ENCODE measurements at places on chromosomes 6 and 20. TPM values are rescaled to one million over a fixed set of nuclear protein-coding genes. Genes with fewer than 3 reads are reported as not detected.

GRCh38 chr6:9126878-9127560 is 691.7 kb upstream of the SLC35B3 start:
- no peak for DNase-seq
- no peak overlapping the region for H3K27ac ChIP-seq
- H3K4me3 ChIP-seq = no peak overlapping the region
- H3K36me3 ChIP-seq = no peaks in the 10 kb centered on the region

DNA sequence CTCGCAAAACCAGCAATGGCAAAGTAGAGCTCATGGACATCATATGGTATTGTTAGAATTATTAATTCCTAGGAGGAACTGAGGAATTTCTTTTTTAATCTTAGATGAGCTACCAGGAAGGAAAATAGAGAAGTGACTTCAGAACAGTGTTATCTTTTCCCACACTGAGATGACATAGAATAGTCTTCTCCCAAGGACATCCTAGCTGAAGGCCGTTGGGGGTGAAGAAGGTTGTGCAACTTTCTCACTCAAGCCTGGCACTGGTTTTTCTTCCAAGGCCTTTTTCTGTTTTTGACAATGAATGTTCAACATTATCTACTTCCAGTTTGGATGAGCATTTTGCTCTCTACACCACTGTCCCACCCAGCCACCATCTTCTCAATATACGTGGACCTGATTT is 35.8 kb upstream of the MAS1 start:
- H3K27ac ChIP-seq = no peak overlapping the region
- no peaks in the 10 kb centered on the region for H3K27me3 ChIP-seq
- DNase-seq = no peak
- H3K36me3 ChIP-seq = no peaks in the 10 kb centered on the region

RIPOR3 gene
- total RNA-seq = 2.4 TPM

DNA sequence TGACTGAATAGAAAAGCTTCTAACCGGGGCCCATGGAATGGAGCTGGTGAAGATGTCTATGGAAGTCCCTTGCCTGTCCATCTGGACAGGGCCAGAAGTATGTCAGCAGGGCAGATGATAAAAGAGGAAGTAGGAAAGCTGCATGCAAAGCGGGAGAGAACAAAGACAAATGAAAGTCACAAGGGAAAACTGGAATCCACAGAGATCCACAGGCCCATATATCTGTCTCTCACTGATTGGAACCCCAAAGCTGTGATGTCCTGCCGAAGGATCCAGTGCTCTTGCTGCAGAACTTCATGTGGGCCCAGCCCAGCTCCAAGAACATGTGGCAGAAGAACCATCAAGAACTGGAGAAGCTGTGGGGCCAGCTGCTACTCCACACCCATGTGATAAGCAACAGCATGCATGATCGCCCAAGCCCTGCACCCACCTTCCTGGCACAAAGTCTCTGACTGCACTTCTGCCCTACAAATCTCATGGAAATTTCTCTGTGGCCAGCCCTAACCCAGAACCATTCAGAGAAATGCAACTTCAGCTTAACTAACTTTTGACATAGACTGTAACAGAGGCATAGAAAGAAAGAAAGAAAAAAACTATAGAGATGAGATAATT is 716.0 kb downstream of the KIF16B start:
- no peak for DNase-seq
- no peaks in the 10 kb centered on the region for H3K36me3 ChIP-seq
- H3K27me3 ChIP-seq = no peaks in the 10 kb centered on the region
- H3K4me1 ChIP-seq = no peaks in the 10 kb centered on the region
- H3K4me3 ChIP-seq = no peak overlapping the region
- no peak overlapping the region for H3K27ac ChIP-seq

DNA sequence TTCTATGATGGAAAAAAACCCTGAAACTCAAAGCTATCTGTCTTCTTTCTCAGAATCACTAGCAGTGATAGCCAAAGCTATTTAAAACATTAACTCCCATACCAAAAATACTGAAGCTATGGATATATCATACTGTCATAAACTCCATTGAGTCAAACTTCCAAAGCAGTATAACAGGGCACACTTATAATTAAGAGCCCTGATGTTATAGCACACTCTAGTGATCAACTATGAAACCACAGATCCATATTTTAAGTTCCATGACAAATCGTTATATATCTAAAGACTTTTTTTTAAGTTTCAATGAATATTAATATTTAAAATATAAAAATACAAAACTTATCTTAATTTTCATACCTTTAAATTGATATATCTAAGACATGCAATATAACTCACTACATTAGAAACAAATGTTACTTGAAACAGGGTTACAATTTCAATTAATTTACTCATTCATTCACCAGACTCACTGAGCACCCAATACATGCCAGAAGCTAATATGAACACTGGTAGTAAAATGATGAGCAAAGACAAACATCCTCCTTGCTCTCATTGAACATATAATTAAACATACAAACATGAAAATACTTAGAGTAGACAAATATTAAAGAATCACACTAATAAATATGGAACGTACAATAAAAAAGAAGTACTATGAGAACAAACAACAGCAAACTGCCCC is 69.3 kb downstream of the IBTK start:
- no peak overlapping the region for H3K4me3 ChIP-seq
- peaks cover 91% of the 10 kb centered on the region for H3K36me3 ChIP-seq
- H3K27ac ChIP-seq = no peak overlapping the region
- DNase-seq = no peak
- no peaks in the 10 kb centered on the region for H3K4me1 ChIP-seq
- H3K27me3 ChIP-seq = no peaks in the 10 kb centered on the region

DNA sequence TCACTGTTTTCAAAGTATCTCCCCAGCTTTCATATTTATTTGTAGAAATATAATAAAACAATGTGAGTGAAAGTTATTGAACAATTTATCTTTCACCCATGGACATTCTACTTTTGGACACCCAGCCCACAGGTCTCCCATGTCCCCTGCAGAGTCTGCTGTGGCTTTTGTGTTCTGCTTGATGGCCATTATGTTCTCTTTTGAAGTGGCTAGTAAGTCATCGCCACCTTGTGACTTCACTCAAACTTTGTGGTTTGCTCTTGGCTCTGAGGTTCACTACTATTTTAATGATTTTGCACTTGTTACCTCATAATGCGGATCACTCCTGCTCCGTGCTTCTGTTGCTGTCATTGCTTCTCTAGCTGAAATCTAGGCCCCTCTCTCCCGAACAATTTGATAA is 10.2 kb upstream of the DEFB113 start:
- no peaks in the 10 kb centered on the region for H3K4me1 ChIP-seq
- H3K4me3 ChIP-seq = no peak overlapping the region
- H3K27ac ChIP-seq = no peak overlapping the region
- H3K36me3 ChIP-seq = no peaks in the 10 kb centered on the region

- no peaks in the 10 kb centered on the region for H3K27me3 ChIP-seq
- H3K4me1 ChIP-seq = no peaks in the 10 kb centered on the region
- H3K36me3 ChIP-seq = no peaks in the 10 kb centered on the region
- no peak for DNase-seq
- no peak overlapping the region for H3K4me3 ChIP-seq
- no peak overlapping the region for H3K27ac ChIP-seq
Measured at GRCh38 chr6:125316621-125317020, 14.9 kb upstream of the HDDC2 start.

GRCh38 chr6:142756215-142756630 is 188.8 kb downstream of the HIVEP2 start:
- H3K4me3 ChIP-seq = no peak overlapping the region
- H3K4me1 ChIP-seq = peaks cover 19% of the 10 kb centered on the region
- H3K27ac ChIP-seq = no peak overlapping the region
- no peaks in the 10 kb centered on the region for H3K27me3 ChIP-seq
- H3K36me3 ChIP-seq = peaks cover 9% of the 10 kb centered on the region
- no peak for DNase-seq

HCRTR2 gene
- total RNA-seq = not detected

MARCKS gene
- 65.2 TPM for total RNA-seq

KCNG1 gene
- total RNA-seq = 0.34 TPM

DNA sequence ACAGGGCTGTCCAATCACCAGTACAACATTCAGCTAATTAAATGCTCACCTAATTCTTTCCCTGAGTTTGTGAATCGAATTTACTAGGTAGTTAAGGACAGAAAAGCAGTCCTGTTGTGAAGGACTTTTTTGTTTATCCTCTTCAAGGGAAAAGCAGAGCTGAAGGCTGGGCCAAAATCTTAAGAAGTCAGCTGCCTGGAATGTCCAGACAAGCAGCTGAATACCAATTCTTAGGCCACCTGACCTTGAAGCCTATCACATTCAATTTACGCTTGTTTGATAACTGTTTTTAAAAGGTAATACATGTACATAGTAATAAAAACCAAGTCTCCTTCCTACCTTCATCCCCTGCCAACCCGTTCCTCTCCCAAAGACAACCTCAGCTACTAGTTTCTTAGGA is 56.4 kb downstream of the UQCC1 start:
- H3K4me1 ChIP-seq = no peaks in the 10 kb centered on the region
- H3K27me3 ChIP-seq = no peaks in the 10 kb centered on the region
- no peak overlapping the region for H3K4me3 ChIP-seq
- H3K27ac ChIP-seq = no peak overlapping the region
- H3K36me3 ChIP-seq = no peaks in the 10 kb centered on the region

DNA sequence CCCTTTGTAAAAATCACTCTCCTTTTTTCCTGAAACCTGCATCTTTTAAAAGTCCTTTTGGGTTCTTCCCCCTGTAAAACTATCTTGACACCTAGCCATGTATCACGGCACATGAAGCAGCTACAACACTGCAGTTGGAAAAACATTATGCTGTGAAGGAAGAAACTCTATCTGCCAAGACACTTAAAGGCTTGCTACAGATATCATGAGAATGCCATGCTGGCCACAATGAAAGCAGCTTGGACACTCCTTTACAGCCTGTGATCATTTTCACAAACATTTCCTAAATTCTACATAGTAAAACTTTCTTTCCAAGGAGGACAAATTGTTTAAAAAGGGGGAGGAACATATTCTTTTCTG is 31.8 kb downstream of the CNKSR3 start:
- peaks cover 6% of the 10 kb centered on the region for H3K4me1 ChIP-seq
- no peaks in the 10 kb centered on the region for H3K27me3 ChIP-seq
- H3K27ac ChIP-seq = peak overlapping the region; percentile 15
- no peak for DNase-seq
- H3K36me3 ChIP-seq = no peaks in the 10 kb centered on the region

SLC22A1 gene
- not detected for total RNA-seq

DNA sequence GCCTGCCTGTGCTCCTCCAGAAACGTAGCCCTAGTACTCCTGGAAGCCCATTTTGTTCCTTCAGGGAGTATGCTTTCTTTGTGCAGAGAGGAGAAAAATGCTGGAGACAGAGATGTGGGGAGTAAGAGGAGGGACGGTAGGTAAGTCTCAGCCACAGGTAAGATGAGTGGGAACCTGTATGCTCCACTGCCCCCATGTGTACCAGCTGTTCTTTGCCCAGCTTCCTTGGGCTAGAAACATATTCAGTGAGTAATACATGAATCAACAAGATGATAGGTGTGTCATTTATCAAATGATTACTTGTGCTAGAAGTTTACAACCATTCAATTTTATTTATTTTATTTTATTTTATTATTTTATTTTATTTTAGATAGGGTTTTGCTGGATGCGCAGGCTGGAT is 13.6 kb upstream of the CEP85L start:
- H3K27me3 ChIP-seq = no peaks in the 10 kb centered on the region
- DNase-seq = no peak
- H3K36me3 ChIP-seq = no peaks in the 10 kb centered on the region
- no peak overlapping the region for H3K4me3 ChIP-seq
- H3K27ac ChIP-seq = no peak overlapping the region

DNA sequence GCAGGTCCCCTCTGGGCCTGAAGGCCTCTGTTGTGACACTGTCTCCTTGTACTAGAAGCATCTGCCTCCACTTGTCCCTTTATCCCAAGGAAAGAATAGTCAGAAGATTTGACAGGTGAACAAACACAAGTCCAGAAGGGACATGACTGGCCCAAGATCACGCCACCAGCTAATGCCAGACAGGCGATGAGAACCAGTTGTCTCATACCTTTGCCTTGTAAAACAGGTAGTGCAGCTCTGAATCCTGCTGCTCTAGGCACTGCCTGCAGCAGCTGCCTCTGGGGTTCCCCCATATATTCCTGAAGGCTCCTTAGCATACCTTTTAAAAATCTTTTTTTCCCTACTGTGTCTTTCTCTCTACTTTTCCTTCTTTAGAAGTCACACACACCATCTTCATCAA is 25.0 kb downstream of the SCAND1 start:
- DNase-seq = no peak
- no peaks in the 10 kb centered on the region for H3K27me3 ChIP-seq
- peaks cover 80% of the 10 kb centered on the region for H3K36me3 ChIP-seq
- H3K27ac ChIP-seq = no peak overlapping the region

GRCh38 chr6:7505189-7505699 is 36.2 kb upstream of the DSP start:
- no peaks in the 10 kb centered on the region for H3K4me1 ChIP-seq
- DNase-seq = peak; percentile 16
- H3K27me3 ChIP-seq = no peaks in the 10 kb centered on the region
- H3K27ac ChIP-seq = no peak overlapping the region
- H3K36me3 ChIP-seq = no peaks in the 10 kb centered on the region

MOG gene
- 1.6 TPM for total RNA-seq

- no peak overlapping the region for H3K27ac ChIP-seq
- H3K4me3 ChIP-seq = no peak overlapping the region
- H3K27me3 ChIP-seq = no peaks in the 10 kb centered on the region
- no peaks in the 10 kb centered on the region for H3K4me1 ChIP-seq
Measured at GRCh38 chr6:25025919-25026301, 90.2 kb upstream of the RIPOR2 start.

- H3K27me3 ChIP-seq = no peaks in the 10 kb centered on the region
- H3K4me3 ChIP-seq = no peak overlapping the region
- H3K4me1 ChIP-seq = no peaks in the 10 kb centered on the region
- no peak overlapping the region for H3K27ac ChIP-seq
Measured at GRCh38 chr6:90361174-90361573, 64.5 kb upstream of the BACH2 start.

PAK1IP1 gene
- total RNA-seq = 8.8 TPM

DNA sequence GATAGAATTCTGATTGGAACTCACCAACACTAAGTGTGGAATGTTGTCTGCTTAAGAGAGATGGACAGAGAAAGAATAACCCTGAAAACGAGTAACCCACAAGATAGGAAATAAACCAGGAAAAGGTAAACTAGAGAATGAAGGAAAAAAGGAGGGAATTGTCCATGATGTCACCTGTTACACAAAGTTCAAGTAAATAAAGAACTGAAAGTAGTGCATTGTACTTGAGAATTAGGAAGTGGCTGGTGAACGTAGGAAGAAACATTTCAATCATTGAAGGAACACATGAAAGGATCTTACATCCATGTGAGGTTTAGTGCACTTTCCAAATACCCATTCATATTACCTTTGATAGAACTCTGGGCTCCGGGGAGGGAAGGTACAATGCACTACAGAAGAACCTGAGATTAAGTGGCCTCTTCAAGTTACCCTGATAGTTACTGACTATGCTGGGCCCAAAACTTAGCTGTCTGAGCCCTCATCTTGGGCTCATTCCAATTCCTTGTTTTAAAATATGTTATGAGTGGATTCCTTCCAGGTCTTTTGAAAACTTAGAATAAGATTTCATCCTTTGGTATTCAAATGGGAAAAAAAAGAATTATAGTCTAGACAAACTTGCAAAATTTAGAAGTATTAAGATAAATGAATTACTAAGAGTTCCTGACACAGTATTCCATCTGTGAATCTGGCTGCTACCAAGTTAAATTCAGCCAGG is 1.1 kb upstream of the STX7 start:
- no peak overlapping the region for H3K27ac ChIP-seq
- H3K4me1 ChIP-seq = peaks cover 51% of the 10 kb centered on the region
- no peaks in the 10 kb centered on the region for H3K27me3 ChIP-seq

ARFGEF3 gene
- 1.9 TPM for total RNA-seq

GRCh38 chr6:21922086-21922485 is 328.5 kb downstream of the SOX4 start:
- peaks cover 8% of the 10 kb centered on the region for H3K4me1 ChIP-seq
- H3K27me3 ChIP-seq = no peaks in the 10 kb centered on the region
- no peaks in the 10 kb centered on the region for H3K36me3 ChIP-seq
- H3K27ac ChIP-seq = no peak overlapping the region

Measured in heart right ventricle (tissue), 16 donors.